ENCODE measurements at places on chromosomes 16 and 17.

GRCh38 chr16:19380328-19380727 is 37.4 kb upstream of the TMC5 start:
- no peak for DNase-seq

GRCh38 chr17:47192554-47192953 is 3.5 kb upstream of the CDC27 start:
- DNase-seq: no peak

- no peak for DNase-seq
Measured at GRCh38 chr17:77923776-77924513, 34.6 kb upstream of the TNRC6C start.

GRCh38 chr17:5527601-5528250 is 41.4 kb downstream of the MIS12 start:
- DNase-seq: no peak

- DNase-seq: no peak
Measured at GRCh38 chr17:48605409-48605919, 678 bp upstream of the HOXB6 start.

DNA sequence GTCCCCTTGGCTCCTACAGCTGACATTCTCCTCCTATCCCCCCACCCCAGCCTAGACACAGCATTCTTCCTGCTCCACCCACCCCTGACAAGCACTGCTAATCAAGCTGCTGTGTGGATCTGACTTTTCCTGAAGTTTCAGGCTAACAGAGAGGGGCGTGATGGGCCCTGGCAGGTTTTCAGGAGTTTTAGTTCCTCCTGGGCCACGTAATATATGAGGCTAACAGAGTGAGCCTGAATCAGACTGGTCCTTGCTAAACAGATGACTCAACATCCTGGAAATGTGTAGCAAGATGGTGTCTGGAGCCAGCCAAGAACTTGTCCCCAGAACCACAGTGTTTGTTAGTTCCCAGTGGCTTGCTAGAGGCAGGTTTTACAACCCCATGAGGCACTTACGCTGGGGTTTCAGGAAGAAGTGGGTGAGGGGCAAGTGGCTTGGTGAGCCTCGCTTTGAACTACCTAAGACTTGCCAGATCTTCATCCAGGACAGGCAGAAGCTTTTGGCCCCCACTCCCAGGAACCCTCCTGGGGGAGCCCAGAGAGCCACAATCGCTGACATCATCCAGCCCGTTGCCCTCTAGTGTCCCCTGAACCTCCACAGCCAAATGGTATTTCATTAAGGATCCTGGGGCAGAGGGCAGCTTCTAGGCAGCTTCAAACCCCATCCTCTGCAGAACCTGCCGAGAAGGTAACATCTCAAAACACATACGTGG is 15.9 kb downstream of the TMEM92 start:
- peak; percentile 83 for DNase-seq

DNA sequence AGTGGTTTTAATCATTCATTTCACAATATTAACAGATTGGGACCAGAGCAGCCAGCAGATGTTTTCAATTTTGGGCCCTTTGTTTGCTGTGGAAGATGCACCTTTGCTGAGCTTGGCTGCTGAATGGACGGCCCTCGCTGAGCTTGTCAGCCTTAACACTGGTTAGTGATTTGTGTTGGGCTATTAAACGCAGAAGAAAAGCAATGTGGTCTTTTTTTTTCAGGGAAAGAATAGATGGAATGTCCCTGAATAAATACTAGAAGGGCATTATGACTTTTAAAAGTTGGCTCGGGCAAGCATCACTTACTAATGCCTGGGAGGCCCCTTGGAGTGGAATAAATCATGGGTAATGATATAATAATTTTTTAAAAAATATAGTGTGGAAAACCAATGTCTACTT is 297.0 kb downstream of the MAP2K6 start:
- no peak for DNase-seq

GRCh38 chr17:4208238-4208637 is 55.5 kb downstream of the ANKFY1 start:
- no peak for DNase-seq

GRCh38 chr16:63315229-63315628 is 1279.0 kb upstream of the CDH8 start:
- no peak for DNase-seq

- no peak for DNase-seq
Measured at GRCh38 chr16:86970726-86971125, 346.5 kb downstream of the C16orf95 start.

DNA sequence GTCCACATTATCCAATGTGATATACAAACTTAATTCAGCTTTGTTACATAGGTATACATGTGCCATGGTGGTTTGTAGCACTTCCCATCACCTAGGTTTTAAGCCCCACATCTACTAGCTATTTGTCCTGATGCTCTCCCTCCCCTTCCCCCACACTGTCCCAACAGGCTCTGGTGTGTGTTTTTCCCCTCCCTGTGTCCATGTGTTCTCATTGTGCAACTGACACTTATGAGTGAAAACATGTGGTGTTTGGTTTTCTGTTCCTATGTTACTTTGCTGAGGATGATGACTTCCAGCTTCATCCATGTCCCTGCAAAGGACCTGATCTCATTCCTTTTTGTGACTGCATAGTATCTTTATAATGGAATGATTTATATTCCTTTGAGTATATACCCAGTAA is 196.7 kb downstream of the CDH11 start:
- DNase-seq: no peak

- peak; percentile 79 for DNase-seq
Measured at GRCh38 chr17:17206124-17206912, at the start of gene PLD6. Gene PLD6 (minus strand): TSS chr17:17206333. CDS start chr17:17206286, 47 bp downstream.
